Stimulated activated CD8-positive, alpha-beta memory T cell treated with anti-CD3 and anti-CD28 coated beads, Interleukin-15, amount 100 ng/mL, for 48 hours (primary cell): ENCODE measurements at places on chromosomes 1 and 21.

DNA sequence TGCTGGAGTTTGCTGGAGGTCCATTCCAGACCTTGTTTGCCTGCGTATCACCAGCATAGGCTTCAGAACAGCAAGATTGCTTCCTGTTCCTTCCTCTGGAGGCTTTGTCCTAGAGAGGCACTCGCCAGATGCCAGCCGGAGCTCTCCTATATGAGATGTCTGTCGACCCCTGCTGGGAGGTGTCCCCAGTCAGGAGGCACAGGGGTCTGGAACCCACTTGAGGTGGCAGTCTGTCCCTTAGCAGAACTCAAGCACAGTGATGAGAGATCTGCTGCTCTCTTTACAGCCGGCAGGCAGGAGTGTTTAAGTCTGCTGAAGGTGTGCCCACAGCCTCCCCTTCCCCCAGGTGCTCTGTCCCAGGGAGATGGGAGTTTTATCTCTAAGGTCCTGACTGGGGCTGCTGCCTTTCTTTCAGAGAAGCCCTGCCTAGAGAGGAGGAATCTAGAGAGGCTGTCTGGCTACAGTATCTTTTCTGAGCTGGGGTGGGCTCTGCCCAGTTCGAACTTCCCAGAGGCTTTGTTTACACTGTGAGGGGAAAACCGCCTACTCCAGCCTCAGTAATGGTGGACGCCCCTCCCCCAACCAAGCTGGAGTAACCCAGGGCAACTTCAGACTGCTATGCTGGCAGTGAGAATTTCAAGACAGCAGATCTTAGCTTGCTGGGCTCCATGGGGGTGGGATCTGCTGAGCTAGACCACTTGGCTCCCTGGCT lies 205.0 kb downstream of the GPR52 start:
- no peak for DNase-seq

DNA sequence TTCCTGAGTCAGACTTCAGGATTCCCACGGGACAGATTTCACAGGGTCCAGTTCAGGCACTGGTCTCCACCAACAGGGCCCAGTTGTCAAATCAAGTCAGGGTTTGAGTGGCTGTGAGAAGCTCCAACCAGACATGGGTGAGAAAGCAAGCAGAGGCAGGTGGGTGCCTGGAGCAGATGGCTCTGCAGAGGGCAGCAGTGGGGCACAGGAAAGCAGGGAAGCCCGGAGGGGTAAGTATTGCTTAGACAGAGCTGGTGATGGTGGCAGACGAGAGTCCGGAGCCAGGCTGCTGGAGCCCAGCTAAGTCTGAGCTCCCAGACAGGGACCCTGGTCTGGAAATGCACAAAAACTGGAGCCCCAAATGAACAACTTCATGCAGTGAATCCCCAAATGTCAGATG lies 40.4 kb downstream of the RIMS3 start:
- no peak for DNase-seq

DNA sequence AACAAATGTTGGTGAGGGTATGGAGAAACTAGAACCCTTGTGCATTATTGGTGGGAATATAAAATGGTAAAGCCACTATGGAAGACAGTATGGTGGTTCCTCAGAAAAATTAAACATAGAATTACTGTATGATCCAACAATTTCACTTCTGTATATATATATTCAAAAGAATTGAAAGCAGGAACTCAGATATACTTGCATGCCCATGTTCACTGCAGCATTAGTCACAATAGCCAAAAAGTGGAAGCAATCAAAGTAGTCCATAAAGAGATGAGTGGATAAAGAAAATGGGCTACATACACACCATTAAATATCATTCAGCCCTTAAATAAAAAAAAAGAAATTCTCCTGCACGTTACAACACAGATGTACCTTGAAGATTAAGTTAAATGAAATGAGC lies 34.1 kb downstream of the ABL2 start:
- no peak for DNase-seq

- DNase-seq = peak; percentile 38
Measured at GRCh38 chr1:66182551-66183178, 351.3 kb upstream of the SGIP1 start.

DNA sequence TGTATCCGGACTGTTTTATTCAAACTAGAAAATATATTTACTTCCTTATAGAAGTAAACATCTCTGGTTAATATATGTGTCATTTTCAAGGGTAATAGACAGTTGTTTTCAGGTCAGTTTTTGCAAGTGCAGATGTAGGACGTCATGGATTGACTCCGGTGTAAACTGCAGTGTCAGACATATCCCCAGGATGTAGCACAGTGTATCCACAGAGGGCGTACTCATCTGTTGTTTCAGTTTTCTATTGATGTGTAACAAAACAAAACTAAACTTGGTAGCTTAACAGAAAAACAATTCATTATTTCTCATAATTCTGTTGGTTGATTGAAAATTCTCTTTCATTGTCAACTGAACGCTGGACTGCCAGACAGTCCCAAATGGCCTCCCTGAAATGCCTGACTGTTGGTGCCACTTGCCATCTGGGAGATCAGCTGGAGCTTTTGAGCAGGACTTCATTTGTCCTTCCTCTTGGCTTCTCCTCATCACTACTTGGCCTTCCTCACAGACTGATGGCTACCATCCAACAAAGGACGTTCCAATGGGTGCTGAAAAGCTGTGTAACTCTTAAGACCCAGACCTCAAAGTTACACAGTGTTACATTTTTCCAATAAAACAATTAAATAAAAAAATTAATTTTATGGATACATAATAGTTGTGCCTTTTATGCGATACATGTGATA lies 181.6 kb downstream of the NCAM2 start:
- DNase-seq = no peak

- DNase-seq = peak; percentile 43
Measured at GRCh38 chr1:93707956-93708355, 26.3 kb upstream of the BCAR3 start.

- DNase-seq = peak; percentile 25
Measured at GRCh38 chr1:40257313-40257687, 736 bp upstream of the ZMPSTE24 start.

DNA sequence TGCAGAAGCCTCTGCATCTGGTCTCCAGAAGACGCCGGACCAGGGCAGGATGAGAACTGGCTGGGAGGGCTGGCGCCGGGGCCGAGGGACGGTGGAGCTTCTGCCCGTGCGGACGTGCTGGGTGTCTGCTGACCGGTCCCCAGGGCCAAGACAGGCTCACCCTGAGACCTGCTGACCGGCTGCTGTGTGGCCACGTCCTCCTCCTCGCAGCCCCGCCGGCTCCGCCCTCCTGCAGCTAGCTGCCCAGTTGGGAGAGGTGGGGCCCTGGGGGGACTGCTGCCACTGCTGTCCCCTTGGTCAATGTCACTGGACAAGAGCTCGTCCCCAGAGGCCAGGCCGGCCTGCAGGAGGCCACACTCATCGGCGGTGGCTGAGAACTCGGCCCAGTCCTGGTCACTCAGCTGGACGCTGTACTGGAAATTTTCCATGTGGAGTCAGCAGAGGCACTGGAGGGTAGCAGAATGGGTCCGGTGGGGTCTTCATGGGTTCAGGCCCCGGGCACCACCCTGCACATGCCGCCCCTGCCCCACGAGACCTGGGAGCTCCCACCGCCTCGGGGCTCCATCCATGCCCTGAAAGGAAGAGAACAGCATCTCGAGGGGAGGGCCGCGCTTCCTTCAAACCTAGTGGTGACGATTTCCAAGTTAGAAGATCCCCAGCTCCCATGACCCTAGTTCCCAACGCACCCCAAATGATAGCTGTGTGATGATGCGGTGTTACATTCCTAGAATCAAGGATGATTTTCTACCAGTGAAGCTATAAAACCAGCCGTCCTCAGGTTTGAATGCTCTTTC lies 1.1 kb downstream of the PERM1 start:
- no peak for DNase-seq

DNA sequence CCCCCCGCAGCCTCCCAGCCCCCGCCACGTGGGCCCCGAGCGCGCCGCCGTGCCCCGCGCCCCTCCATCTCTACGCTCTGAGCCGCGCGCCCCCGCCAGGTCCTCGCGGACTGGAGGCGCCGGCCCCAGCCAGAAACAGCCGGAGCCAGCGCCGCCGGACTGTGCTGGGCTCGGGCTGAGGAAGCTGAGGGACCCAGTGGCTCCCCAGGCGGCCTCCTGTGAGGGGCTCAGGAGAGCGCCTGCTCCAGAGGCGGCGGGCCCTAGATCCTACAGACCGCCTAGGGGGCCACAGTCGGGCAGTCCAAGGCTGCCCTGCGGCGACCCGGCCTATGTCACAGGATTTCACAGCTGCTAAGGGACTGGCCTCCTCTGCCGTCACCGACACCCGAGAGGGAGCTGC lies 82.1 kb downstream of the NENF start:
- no peak for DNase-seq

GRCh38 chr1:36446746-36447145 lies 3.5 kb downstream of the OSCP1 start:
- DNase-seq = no peak

DNA sequence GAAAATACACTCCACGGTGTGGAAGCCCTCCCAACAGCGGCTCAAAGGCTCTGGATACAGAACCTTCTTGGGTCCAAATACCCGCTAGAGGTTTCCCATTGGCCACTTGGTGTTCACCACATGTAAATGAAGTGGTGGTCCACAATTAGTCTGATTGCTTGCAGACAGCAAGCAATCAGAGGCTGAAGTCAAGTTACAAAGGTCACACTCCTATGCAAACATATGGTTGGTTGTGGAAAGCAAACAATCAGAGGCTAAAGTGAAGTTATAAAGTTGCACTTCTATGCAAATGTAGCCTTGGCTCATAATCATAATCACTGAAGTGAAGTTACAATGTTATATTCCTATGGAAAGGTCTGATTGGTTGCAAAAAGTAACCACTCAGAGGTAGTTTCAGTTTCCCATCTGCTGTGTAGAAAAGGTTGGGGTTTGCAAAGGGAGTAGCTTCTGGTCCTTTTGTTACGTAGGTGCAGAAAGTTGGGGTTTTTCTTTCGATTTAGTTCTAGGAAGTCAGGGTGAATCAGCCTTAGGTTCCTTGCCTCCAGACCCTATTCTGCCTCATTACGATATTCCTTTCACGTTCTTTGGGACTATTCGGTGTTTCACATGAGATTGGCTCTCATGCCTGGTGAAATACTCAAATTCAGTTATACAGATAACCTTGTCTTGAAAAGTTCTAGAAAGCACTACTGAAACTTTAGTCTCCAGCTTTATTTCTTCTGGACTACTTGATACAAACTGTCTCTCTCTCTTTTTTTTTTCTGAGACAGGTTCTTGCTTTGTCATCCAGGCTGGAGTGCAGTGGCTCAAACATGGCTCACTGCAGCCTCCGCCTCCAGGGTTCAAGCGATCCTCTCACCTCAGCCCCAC lies 36.7 kb upstream of the MTF2 start:
- no peak for DNase-seq

DNA sequence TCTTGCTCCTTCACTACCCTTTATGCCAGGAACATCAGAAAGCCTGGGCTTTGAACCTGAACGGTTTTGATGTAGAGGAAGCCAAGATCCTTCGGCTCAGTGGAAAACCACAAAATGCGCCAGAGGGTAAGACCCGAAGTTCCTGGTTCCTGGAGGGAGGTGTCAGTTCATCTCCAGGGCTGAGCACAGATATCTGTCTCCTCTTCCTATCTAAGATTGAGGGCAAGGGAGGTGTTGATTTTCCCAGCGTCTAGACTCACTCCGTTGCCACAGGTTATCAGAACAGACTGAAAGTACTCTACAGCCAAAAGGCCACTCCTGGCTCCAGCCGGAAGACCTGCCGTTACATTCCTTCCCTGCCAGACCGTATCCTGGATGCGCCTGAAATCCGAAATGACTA lies 915 bp downstream of the CDC20 start:
- no peak for DNase-seq

GRCh38 chr1:113265196-113265595 lies 125.1 kb upstream of the MAGI3 start:
- DNase-seq = no peak

- DNase-seq = no peak
Measured at GRCh38 chr1:112332176-112333150, 63.6 kb upstream of the CTTNBP2NL start.

DNA sequence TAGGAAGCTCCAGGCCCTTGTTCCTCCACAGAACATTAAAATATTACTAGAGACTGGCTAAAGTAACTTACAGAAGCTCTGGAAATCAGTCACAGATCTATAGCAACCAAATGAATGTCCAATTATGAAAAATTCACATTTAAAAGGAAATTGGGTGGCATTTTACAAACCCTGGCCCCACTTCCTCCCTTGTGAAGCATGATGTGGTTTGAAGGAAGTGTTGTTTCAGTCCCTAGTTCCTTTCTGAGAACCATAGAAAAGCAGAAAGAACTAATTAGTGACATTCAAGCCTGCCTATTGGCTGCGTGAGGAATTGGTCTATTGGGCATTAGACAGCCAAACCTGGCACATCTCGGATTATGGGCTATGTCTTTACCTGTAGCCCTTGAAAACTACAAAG lies 649.7 kb upstream of the NEGR1 start:
- no peak for DNase-seq

DNA sequence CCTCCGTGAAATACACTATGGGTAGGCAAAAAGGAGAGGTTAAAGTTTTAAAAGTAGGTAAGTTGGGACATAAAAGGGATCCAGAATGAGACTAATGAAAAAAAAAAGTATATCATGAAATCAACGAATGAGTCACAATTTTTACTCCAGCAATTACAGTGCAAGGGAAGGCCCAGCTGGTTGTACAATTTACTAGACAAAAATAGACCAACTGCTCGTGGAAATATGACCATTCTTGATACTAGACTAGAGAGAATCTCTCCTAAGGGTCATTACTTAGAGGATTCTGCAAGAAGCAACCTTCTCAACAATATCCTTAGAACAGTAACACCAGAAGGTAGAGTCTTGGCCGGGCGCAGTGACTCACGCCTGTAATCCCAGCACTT lies 55.1 kb upstream of the EFHD2 start:
- DNase-seq = no peak

GRCh38 chr1:180670681-180671080 lies 38.9 kb downstream of the XPR1 start:
- DNase-seq = no peak
